Activated CD8-positive, alpha-beta T cell treated with anti-CD3 and anti-CD28 coated beads for 36 hours (primary cell): ENCODE measurements at places on chromosomes 5 and 9. TPM values are rescaled to one million over a fixed set of nuclear protein-coding genes. Genes with fewer than 3 reads are reported as not detected.

The ARID3C gene
- total RNA-seq, result 0.32 TPM

DNA sequence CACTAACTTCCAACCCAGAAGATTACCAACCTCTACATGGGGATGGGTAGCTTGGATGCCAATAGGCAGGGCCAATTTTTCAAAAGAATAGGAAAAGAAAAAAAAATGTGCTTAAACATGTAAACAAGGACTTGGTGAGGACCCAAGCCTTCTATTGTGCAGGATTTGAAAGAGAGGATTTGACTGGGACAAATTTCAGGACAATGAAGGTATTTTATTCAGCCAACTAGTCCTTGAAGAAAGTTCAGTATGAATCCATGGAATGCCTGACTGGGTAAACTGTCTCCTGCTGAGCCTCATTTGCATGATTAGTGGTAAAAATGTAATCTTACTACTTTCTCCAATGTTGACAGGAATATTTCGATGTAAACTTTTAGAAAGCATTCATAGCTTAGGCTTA, 192.5 kb upstream of the RORB start:
- DNase-seq, result no peak

The ADAMTS12 gene
- total RNA-seq, result not detected

- DNase-seq, result no peak
Measured at GRCh38 chr9:84856181-84856632, 186.7 kb downstream of the NTRK2 start.

DNA sequence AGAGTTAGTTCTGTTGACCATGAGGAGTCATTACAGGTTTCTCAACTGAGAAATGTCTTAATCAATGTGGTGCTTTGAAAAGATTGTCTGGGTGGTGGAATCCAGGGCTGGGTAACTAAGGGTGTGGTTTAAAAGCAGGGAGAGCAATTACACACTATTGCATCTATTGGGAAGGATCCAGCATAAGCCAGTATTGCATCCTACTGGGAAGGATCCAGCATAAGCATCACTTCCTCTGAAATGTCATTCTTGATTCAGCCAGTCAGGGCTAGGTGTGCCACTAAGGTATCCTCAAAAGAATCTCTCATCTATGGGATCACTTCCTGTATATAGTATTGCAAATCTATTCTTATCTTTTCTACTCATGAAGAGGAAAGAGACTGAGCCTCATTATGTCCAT, 38.6 kb downstream of the ELOVL7 start:
- DNase-seq, result no peak

The COL23A1 gene
- not detected for total RNA-seq

- DNase-seq, result no peak
Measured at GRCh38 chr9:109707355-109707754, 72.6 kb upstream of the PALM2AKAP2 start.

The AJM1 gene
- 5.8 TPM for total RNA-seq

The ARSI gene
- not detected for total RNA-seq
